ENCODE measurements at places on chromosomes 7 and 10. TPM values are rescaled to one million over a fixed set of nuclear protein-coding genes. Genes with fewer than 3 reads are reported as not detected.

Gene SH2D4B
- not detected for total RNA-seq

- DNase-seq: no peak
Measured at GRCh38 chr7:119996634-119997033, 276.3 kb upstream of the KCND2 start.

GRCh38 chr7:138459413-138460175, 465 bp upstream of the TRIM24 start:
- DNase-seq: peak; percentile 97

DNA sequence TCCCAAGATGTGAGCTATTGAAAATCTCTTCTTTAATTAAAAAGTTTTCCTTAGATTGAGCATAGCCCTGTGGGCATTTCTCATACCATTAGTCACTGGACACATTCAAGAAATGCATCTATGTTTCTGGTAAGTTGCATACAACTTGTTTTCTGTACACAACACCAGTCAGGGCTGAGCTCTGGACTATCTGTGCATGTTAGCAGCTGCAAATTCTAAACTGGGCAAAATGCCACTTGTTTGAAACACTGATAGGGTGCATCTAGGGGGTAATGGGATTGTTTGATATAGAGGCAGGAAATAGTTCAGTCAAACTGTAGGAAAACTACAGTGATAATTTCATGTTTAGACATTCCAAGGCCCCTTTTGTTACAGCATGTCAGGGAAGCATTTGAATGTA, 145.6 kb upstream of the NPY start:
- no peak for DNase-seq

GRCh38 chr7:79091661-79092060, 361.8 kb downstream of the MAGI2 start:
- DNase-seq: peak; percentile 26

DNA sequence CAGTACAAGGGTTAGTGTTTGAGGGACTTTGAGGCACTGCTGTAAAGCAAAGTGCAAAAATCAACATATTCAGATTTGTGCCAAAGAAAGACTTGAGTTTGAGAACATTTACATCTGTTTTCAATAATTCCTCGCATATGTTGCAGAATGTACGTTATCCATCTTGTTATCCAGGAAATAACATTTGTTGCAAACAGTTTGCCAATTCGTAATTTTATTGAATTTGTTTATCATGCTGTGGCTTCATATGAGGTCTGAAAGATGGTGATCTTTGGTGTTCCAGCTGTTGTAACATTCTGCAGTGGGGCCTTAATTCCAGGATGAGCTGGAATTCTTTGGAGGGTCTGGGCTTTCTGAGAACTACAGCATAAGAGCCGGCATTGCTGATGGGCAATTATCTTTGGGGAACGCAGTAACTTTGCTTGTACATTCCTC, 396.2 kb downstream of the LRMDA start:
- DNase-seq: no peak

All from M059J (cell line).